ENCODE measurements at places on chromosomes 2 and 18. TPM values are rescaled to one million over a fixed set of nuclear protein-coding genes. Genes with fewer than 3 reads are reported as not detected.
A peak's percentile ranks its signal among the peaks of the same experiment; 100 is the strongest.

SCN7A gene
- 0.05 TPM for polyA plus RNA-seq

SKA1 gene
- 4.5 TPM for polyA plus RNA-seq

ALKAL2 gene
- not detected for polyA plus RNA-seq

MAP4K3 gene
- 8.8 TPM for polyA plus RNA-seq

DNA sequence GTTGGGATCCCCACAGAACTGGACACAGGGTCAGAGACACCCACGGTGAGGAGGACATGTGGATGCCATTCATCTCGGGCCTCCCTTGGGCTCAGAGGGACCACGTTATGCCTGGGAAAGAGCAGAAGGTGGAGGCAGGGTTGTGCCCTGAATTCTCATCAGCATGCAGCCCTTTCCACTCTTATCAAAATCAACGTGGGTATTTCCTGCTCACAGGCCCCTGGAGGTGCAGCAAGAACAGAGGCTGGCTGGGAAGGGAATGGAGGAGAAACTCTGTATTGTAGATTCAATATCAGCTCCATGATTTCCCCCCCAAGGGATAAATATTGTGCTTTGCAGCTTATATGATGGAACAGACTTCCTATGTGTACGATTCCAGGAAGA, 90.9 kb downstream of the SETBP1 start:
- H3K27me3 ChIP-seq, result no peaks in the 10 kb centered on the region
- DNase-seq, result no peak
- no peaks in the 10 kb centered on the region for H3K4me1 ChIP-seq
- no peaks in the 10 kb centered on the region for H3K36me3 ChIP-seq

- H3K36me3 ChIP-seq, result peaks cover 11% of the 10 kb centered on the region
- H3K27me3 ChIP-seq, result no peaks in the 10 kb centered on the region
- H3K4me1 ChIP-seq, result peaks cover 40% of the 10 kb centered on the region
- no peak overlapping the region for H3K27ac ChIP-seq
- H3K4me3 ChIP-seq, result no peak overlapping the region
Observed at GRCh38 chr2:9212010-9212635, 5.5 kb downstream of the ASAP2 start.

DNA sequence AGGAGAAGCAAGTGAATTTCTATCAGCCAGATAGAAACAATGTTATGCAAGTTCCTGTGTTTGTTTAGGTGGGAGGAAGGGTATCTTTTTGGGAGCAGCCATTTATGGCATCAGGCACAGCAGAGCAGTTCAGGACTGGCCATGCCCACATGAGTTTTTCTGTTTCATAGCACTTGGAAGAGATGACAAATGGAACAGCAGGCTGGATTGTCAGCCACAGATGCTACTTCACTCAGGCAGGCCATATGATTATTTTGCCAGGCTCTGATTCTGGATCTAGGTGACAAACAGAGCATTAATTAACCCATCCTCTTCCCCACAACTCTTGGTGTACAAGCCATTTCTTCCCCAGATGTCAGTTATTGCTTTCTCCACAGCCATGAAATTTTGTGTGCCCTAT, 63.8 kb downstream of the GALNT13 start:
- no peak for DNase-seq
- H3K27ac ChIP-seq, result no peak overlapping the region
- H3K27me3 ChIP-seq, result no peaks in the 10 kb centered on the region
- H3K4me3 ChIP-seq, result no peak overlapping the region
- no peaks in the 10 kb centered on the region for H3K36me3 ChIP-seq

DNA sequence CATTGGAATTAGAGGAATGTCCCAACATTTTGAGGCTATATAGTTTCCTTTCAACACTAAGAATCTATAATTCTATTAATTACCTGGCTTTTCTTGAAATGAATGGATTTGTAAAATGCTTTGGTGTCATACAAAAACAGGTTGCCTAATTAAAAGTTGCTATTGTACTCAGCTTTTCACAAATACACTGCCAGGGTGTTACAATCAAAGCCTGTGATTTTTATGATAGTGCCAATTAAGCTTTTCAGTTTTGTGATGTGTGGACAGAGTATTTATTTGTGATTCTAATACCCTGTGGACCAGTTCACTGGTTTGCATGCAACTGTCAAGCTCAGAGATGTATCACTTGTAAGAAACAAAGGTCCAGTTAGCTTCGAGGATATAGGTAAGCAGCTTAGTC, 71.8 kb downstream of the NAB1 start:
- H3K27me3 ChIP-seq, result no peaks in the 10 kb centered on the region
- no peak overlapping the region for H3K4me3 ChIP-seq
- no peak for DNase-seq

DNA sequence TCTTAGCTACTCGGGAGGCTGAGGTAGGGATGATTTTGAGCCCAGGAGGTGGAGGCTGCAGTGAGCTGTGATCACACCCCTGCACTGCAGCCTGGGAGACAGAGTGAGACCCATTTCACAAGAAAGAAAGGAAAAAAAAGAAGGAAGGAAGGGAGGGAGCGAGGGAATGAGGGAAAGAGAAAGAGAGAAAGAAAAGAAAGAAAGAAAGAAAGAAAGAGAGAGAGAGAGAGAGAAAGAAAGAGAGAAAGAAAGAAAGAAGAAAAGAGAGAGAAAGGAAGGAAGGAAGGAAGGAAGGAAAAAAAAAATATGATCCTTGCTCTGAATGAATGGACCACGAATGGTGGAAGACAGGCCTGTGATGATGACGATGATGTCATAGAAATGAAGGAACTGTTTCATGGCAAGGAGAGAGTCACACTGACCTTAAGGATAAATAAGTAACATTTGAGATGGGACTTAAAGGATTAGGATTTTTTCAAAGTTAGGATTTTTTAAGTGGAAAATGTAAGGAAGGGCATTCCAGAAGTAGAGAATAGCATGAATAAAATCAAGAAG, 2.2 kb upstream of the GORASP2 start:
- H3K36me3 ChIP-seq, result no peaks in the 10 kb centered on the region
- H3K27ac ChIP-seq, result no peak overlapping the region
- H3K4me3 ChIP-seq, result no peak overlapping the region
- DNase-seq, result no peak
- H3K4me1 ChIP-seq, result peaks cover 16% of the 10 kb centered on the region

- DNase-seq, result no peak
- no peak overlapping the region for H3K4me3 ChIP-seq
- H3K36me3 ChIP-seq, result no peaks in the 10 kb centered on the region
- H3K4me1 ChIP-seq, result no peaks in the 10 kb centered on the region
- H3K27me3 ChIP-seq, result no peaks in the 10 kb centered on the region
Observed at GRCh38 chr2:106358081-106358480, 110.1 kb downstream of the RGPD3 start.

DNA sequence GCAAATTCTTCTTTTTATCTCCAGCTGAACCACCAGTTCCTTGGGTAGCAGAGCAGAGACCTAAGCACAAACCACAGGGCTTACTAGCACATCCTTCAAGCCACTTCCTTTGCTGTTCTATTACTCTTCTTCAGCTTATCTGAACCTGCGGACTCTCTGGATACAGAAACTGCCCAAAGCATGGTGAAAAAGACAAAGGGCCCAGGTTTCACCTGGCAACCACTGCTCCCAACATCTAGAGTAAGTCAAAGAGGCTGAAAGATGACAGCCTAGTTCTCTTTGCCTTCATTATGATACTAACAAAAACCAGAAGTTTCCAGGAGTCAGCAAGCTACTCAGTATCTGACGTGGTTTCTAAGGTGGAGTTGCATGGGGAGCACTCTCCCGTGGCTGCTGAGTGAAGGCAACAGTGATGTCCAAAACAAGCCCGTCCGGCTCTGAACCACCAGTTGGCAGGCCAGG, 43.4 kb downstream of the KANSL3 start:
- H3K4me1 ChIP-seq, result no peaks in the 10 kb centered on the region
- no peak overlapping the region for H3K27ac ChIP-seq
- H3K4me3 ChIP-seq, result no peak overlapping the region
- peaks cover 66% of the 10 kb centered on the region for H3K36me3 ChIP-seq
- DNase-seq, result no peak

GRCh38 chr2:62217421-62217820, 21.5 kb downstream of the B3GNT2 start:
- H3K36me3 ChIP-seq, result peaks cover 2% of the 10 kb centered on the region
- no peaks in the 10 kb centered on the region for H3K27me3 ChIP-seq
- H3K27ac ChIP-seq, result no peak overlapping the region
- no peak overlapping the region for H3K4me3 ChIP-seq
- DNase-seq, result no peak

GRCh38 chr2:12548906-12549305, 167.8 kb upstream of the TRIB2 start:
- H3K27me3 ChIP-seq, result no peaks in the 10 kb centered on the region
- no peaks in the 10 kb centered on the region for H3K36me3 ChIP-seq
- H3K27ac ChIP-seq, result peak overlapping the region; percentile 26

DNA sequence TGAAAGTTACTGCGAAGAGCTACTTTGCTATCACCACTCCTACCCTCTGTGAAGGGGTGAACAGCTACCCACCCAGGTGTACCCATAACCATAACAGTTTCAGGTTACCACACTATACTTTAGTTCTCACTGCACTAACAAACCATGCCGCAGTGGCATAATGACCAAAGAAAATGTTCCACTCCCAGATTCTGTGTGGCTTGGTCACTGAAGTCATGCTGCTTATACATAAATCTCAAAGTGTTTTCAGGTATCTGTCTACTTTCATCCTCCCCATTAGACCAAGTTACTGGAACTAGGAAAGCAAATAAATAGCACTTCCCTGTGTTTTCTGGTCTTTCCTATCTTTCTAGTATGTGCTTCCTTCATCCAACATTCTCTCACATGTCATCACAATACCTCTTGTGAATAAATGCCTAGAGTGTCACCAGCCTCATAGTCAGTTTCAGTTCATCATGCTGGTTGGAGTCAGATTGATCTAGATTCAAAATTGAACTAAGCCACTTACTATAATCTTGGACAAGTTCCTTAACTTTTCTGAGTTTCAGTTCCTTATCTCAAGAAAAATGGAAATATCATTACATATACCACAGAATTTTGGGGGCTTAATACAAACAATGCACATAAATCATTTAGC, 293.6 kb downstream of the FSIP2 start:
- no peaks in the 10 kb centered on the region for H3K27me3 ChIP-seq
- DNase-seq, result no peak
- H3K27ac ChIP-seq, result no peak overlapping the region
- H3K4me1 ChIP-seq, result peaks cover 2% of the 10 kb centered on the region

- H3K4me1 ChIP-seq, result no peaks in the 10 kb centered on the region
- H3K4me3 ChIP-seq, result no peak overlapping the region
- no peaks in the 10 kb centered on the region for H3K27me3 ChIP-seq
- DNase-seq, result no peak
Observed at GRCh38 chr2:28842042-28842441, 28.1 kb downstream of the TRMT61B start.

GRCh38 chr18:58814317-58814716, 50.4 kb upstream of the ZNF532 start:
- H3K4me3 ChIP-seq, result no peak overlapping the region
- H3K4me1 ChIP-seq, result no peaks in the 10 kb centered on the region
- H3K27ac ChIP-seq, result no peak overlapping the region
- H3K27me3 ChIP-seq, result no peaks in the 10 kb centered on the region

DNA sequence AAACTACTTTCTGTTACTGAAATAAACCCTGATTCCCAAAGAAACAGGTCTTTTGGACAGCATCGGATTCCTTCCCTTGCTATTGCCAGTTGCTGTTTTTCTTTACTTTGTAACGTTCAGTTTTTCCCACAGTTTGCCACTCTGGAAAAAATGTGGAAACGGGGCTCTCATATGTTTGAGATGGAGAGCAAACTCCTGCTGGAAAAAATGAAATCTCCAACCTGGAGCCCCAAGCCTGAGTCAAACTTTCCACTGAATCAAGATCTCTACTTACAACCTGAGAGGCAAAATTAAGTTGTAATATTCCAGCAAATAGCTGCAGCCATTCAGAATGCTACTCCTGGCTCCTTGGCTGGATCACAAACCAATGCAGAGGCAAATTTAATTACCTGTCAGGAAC, 270.7 kb downstream of the SRBD1 start:
- no peaks in the 10 kb centered on the region for H3K27me3 ChIP-seq
- no peaks in the 10 kb centered on the region for H3K36me3 ChIP-seq
- DNase-seq, result no peak
- H3K27ac ChIP-seq, result no peak overlapping the region

DNA sequence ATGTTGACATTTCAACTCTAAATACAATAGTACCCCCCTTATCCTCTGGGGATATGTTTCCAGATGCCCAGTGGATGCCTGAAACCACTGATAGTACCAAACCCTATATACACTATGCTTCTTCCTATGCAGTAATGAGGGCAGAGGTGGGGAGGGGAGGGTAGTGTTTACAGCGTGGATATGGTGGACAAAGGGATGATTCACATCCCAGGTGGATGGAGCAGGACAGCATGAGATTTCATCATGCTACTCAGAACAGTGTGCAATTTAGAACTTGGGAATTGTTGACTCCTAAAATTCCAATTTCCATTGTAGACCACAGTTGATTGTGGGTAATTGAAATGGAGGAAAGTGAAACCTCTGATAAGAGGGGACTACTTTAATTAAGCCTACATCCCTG, 75.4 kb downstream of the TSN start:
- DNase-seq, result no peak
- H3K27ac ChIP-seq, result no peak overlapping the region
- H3K4me1 ChIP-seq, result no peaks in the 10 kb centered on the region
- no peak overlapping the region for H3K4me3 ChIP-seq

- H3K36me3 ChIP-seq, result no peaks in the 10 kb centered on the region
- no peaks in the 10 kb centered on the region for H3K4me1 ChIP-seq
- no peaks in the 10 kb centered on the region for H3K27me3 ChIP-seq
- H3K4me3 ChIP-seq, result no peak overlapping the region
Observed at GRCh38 chr2:147575106-147575505, 269.7 kb upstream of the ACVR2A start.

GRCh38 chr2:5359397-5359796, 332.8 kb upstream of the SOX11 start:
- H3K36me3 ChIP-seq, result no peaks in the 10 kb centered on the region
- DNase-seq, result no peak
- no peak overlapping the region for H3K4me3 ChIP-seq
- H3K4me1 ChIP-seq, result no peaks in the 10 kb centered on the region

DNA sequence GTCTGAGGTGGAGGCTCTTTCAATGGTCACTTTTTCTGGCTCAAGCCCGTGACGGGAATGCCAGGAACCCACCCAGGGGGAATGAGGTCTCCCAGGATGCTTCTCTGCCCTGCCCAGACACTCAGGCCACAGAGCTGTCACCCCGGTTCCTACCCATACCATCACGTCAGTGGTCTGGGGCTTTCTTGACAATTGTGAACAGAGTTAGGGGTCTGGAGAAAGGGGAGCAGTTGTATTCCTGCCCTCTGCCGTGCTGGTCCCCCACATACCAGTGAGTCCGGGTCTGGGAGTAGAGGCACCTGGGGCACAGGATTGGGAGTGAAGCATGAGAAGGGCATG, 97.2 kb downstream of the B3GNT2 start:
- H3K27ac ChIP-seq, result no peak overlapping the region
- no peak for DNase-seq

DNA sequence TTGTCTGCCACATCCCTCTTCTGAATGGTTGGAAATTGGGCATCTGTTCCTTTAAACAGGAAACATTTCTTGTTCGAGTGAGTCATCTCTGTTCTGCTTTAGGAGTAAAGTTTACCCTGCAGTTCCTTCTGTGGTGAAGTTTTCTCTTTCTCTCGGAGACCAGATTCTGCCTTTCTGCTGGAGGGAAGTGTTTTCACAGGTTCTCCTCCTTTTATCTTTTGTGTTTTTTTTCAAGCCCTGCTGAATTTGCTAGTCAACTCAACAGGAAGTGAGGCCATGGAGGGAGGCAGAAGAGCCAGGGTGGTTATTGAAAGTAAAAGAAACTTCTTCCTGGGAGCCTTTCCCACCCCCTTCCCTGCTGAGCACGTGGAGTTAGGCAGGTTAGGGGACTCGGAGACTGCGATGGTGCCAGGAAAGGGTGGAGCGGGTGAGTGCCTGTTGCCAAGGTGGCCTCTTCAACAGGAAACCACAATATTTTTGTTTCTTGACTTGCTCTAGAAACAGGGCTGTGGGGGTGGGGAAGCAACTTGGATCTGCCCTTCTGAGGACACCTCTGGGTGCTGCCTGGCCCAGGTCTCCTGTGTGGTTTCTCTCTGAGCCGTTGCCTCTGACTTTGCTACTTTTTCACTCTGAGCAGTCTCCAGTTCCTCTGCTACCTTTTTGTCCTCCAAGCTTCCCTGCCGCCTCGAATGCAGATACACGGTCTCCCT, 2.2 kb upstream of the CASP8 start:
- no peaks in the 10 kb centered on the region for H3K27me3 ChIP-seq
- DNase-seq, result no peak
